ENCODE measurements at places on chromosomes 1 and 21. TPM values are rescaled to one million over a fixed set of nuclear protein-coding genes. Genes with fewer than 3 reads are reported as not detected.

CALML6 gene
- 1.2 TPM for total RNA-seq

LRRN2 gene
- total RNA-seq = not detected

TMEM240 gene
- total RNA-seq = 0.66 TPM

GRCh38 chr1:61441723-61442262 is 283.1 kb downstream of the TM2D1 start:
- H3K36me3 ChIP-seq = no peaks in the 10 kb centered on the region
- H3K27ac ChIP-seq = no peak overlapping the region
- no peak overlapping the region for H3K4me3 ChIP-seq
- DNase-seq = no peak
- no peaks in the 10 kb centered on the region for H3K4me1 ChIP-seq

GRCh38 chr1:45079533-45079932 is 67.5 kb downstream of the UROD start:
- no peaks in the 10 kb centered on the region for H3K4me1 ChIP-seq
- H3K27ac ChIP-seq = no peak overlapping the region
- no peaks in the 10 kb centered on the region for H3K27me3 ChIP-seq
- no peaks in the 10 kb centered on the region for H3K36me3 ChIP-seq

GRCh38 chr1:53573522-53573921 is 114.3 kb downstream of the DMRTB1 start:
- no peaks in the 10 kb centered on the region for H3K27me3 ChIP-seq
- peaks cover 15% of the 10 kb centered on the region for H3K4me1 ChIP-seq
- H3K27ac ChIP-seq = no peak overlapping the region
- no peak for DNase-seq

GRCh38 chr1:41648230-41648629 is 163.7 kb upstream of the EDN2 start:
- no peak for DNase-seq
- peaks cover 3% of the 10 kb centered on the region for H3K4me1 ChIP-seq
- H3K27ac ChIP-seq = no peak overlapping the region

Data from naive thymus-derived CD4-positive, alpha-beta T cell (primary cell).